DMS153 (cell line): ENCODE measurements at places on chromosomes 6 and 20.

DNA sequence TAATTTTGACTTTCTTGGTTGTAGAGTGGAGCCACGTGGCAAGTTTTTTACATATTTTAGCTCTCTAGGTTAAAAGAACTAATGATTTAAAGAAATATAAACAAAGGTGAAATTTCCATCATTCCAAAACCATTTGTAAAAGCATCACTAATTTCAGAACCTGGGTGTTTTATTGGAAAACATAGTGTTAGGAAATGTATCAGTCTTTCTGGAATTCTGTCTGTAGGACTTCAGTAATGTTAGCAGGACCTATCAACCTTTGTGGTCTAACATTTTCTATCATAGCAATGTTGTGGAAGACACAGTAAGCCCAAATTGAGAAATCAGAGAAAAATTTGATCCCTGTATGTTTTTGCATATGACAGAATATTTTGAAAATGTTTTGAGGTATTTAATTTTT is 28.3 kb downstream of the L3MBTL3 start:
- no peak for DNase-seq

GRCh38 chr20:17810062-17810631 is 110.4 kb downstream of the BANF2 start:
- DNase-seq = no peak

DNA sequence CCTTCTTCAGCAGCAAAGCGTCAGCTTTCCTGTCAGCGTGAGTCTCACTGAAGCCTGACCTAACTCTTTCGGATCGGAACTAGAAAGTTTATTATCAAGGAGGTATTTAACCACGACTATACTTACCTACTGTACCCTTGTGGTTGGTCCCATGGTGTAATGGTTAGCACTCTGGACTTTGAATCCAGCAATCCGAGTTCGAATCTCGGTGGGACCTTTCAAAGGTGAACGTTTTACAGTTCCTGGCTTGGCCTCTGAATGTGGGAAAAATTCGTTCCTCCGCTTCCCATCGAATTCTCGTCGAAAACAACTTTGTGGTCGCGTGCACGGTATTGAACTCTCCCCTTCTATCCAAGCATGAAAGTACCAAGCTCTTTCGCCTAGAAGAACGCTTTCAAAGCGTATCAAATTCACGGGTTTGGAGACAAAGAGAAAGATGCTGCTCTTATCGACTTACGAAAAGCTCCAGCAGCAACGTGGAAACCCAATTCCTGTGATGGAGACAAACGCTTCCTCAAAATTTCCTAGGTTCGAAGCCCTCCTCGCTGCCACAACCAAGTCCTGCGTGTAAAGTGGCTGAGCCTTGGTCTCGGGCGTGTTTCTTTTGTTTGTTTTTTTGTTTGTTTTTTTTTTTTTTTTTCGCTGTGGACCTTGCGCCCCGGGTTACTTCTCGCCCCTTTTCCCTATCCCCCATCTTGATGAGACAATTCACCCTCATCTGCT is 63.7 kb downstream of the GPX5 start:
- DNase-seq = peak; percentile 69

DNA sequence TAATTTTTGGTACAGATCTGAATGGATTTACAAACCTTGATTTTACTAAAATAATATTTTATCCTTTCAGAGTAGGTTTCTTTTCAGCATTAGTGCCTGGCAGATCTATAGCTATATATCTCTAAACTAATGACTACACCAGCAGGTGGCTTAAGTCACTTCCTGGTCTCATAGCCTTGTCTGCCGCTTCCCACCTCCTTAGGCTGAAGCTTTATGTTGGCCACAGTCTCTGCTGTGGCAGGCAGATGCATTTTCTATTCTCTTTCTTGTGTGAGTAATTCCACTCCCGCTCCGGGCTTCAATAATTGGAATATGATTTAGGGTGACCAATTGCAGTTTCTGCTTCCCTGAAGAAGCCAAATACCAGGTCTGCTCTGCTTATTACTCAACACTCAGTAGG is 226.8 kb upstream of the HS3ST5 start:
- no peak for DNase-seq

- DNase-seq = no peak
Observed at GRCh38 chr20:62367136-62367632, at the start of gene LAMA5. Gene LAMA5 (minus strand): TSS chr20:62367312. CDS start chr20:62367245, 67 bp downstream.

- no peak for DNase-seq
Observed at GRCh38 chr6:10305790-10306415, 109.0 kb downstream of the TFAP2A start.

DNA sequence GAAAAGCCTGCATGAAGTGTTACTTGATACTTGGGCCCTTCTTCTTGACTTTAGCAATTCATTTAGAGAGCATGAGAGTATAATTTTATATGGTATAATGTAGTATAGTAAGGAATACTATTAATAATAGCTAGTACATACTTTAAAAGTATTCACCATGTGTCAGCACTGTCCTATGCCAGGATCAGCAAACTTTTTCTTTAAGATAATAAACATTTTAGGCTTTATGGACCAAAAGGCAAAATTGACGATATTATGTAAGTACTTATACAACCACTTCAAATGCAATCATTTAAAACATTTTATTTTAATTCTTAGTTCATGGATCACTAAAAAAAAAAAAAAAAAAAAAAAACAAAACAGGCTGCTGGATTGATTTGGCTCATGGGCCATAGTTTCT is 163.9 kb downstream of the IBTK start:
- DNase-seq = no peak

DNA sequence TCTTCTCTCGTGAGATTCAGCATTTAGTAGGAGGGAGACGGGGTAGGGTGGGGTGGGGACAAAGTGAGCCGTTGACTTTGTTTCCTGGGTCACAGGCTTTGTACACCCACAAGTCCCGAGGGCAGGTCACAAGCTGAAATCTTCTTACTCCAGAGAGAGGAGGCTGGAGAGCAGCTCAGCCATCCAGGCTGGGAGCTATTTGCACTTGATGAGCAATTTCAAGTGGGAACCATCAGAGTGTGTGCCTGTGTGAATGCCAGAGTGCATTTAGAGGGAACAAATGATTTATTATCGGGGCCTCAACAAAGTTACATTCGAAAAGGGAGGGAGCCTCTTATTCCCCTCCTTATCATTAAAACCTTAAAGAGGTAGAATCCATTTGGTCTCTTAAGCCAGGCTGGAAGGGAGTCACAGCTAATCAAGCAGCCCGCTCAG is 155.7 kb upstream of the JARID2 start:
- peak; percentile 33 for DNase-seq

- DNase-seq = no peak
Observed at GRCh38 chr20:23397961-23398360, 23.3 kb downstream of the NAPB start.

GRCh38 chr6:108799791-108800190 is 48.4 kb upstream of the ARMC2 start:
- DNase-seq = no peak
